NCI-H2171 treated with DMSO at 0.1 percent for 48 hours (cell line): ENCODE measurements at places on chromosomes 1 and 21.

GRCh38 chr1:63269571-63269970 is 52.8 kb upstream of the FOXD3 start:
- no peak for DNase-seq

DNA sequence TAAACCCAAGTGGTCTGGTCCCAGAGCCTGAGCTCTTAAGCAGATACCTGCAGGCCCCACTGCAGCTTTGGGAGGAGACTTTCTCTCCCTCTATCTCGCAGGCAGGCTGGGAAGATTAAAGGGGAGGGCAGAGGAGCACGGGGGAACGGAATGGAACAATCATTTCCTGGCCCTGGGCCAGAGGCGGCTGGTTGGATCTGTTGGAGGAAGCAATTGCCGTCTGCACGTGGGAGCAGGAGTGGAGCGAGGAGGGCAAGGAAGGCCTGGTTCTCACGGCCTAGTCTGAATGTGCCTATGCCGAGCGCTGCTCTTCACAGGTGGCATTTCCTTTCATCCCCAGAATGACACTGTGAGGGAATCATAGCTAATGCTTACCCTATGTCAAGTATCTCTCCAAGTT is 23.7 kb downstream of the NKAIN1 start:
- DNase-seq, result peak; percentile 91

DNA sequence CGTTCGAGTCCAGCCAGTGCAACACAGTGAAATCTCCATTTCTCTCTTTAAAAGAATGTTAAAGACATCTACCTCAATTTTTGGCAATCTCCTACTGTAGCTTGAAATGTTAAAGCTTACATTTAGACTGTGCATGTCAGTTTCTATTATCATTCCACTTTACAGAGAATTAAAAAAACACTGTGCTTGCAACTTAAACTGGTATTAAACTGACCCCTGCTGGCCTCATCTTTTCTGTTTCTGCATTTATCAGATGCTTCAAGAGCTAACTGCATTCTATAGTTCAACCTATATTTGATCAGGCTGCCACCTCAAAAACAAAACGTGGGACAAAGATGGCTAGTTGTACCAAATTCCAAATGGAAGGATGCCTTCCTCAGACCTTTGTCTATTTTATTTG is 226.5 kb downstream of the SMYD3 start:
- DNase-seq, result peak; percentile 17

GRCh38 chr1:37734629-37735591 is 30.0 kb downstream of the EPHA10 start:
- no peak for DNase-seq

DNA sequence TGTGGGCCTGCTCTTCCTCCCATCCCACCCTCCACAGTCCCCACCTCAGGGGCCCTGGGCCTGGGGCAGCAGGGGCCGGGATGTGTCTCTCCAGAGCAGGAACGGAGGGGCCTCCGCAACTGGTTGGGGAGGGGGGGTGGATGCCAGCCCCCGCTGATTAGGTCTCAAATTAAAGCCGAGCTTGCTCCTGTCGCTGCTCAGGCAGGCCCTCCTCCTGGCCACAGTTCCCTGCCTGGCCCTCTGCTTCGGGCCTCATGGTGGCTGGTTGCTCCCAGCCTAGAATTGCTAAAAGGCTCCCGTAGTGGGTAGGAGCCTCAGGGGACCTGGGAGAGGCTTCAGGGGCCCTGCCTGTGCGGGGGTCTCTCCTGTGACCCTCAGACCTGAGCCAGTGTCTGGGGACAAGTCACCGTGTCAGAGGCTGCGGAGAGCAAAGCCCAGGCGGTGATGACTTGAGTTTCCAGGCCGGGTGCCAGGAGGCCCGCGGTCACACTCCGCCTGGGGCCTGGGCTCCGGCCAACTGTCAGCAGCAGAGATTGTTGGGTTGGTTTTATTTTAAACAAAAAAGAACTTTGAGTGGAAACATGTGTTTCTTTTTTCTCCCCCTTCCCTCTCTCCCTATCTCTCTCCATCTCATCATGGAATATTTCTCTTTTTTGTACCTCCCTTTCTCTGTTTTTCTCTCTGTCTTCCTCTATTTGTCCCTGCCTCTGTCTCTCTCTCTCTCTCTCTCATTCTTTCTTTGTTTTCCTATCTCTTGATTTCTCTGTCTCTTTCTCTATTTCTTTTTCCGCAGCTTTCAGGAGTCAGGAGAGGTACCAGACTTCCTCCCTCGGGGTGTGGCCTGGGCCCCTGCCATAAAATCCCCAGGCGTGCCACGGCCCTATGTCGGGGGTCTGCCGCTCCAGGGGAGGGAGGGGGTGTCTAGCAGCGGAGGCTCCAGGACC is 20.0 kb upstream of the EPHA2 start:
- no peak for DNase-seq
